ENCODE measurements at places on chromosomes 5 and 9. TPM values are rescaled to one million over a fixed set of nuclear protein-coding genes. Genes with fewer than 3 reads are reported as not detected.

GRCh38 chr9:129806061-129806460 lies 3.1 kb downstream of the TOR1B start:
- no peak for DNase-seq

DNA sequence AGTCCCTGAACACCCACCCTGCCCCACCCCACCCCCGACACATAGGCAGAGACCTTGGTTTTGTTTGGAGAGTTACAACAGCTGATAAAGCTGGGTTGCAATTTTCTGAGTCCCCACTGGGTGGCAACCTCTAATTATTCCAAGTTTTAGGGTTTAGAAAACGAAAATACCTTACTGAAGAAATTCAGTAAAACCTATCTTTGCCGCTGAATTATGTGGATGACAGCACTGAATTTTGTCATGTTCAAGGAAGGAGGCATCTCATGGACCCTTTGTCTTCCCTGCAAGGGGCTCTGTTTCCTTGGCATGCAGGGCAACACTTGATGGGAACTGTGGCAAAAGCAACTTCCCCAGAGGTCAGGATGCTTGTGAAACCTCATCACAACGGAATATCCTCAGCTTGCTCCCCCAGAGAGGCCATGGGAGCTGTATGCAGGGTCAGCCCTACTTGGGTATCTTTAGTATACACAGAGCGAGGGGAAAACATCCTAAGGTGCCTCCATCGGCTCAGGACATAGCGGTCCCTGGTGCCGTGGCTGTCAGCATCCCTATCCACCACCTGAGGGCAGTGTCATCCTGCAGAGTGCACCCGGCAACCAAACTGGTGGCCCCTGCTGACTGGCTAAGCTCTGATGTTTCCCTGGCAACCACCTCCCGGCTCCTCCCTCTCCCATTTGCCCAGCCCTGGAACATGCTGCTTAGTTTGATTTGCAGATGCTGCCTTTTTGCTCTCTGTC lies 123.1 kb downstream of the RXRA start:
- DNase-seq = peak; percentile 98

DNA sequence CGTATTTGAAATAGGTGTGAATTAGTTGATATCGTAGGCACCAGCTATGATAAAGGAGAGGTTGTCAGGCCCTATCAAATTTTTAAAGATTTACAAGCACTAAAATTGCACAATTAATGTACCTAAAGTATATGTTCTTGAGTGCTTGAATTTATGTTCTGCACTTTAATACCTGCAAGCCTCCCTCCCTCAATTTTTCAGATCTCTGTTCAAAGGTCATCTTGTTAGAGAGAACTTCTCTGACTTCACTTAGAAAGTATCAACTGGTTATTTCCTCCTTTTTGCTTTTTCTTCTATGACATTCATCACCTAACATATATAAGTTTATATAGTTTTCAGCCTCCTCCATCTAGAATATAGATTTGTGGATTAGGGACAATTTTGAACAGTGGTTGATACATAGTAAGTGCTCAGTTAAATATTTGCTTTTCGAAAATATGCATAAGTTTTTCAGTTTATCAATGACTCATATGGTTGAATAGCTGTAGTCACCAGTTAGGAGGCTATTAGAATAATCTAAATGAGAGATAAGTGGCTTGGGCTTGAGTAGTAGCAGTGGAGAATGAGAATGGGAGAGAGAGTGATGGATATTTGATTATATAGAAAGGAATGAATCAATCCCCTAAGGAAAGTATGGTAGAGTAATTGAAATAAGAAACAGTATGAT lies 37.3 kb downstream of the LOX start:
- no peak for DNase-seq

DNA sequence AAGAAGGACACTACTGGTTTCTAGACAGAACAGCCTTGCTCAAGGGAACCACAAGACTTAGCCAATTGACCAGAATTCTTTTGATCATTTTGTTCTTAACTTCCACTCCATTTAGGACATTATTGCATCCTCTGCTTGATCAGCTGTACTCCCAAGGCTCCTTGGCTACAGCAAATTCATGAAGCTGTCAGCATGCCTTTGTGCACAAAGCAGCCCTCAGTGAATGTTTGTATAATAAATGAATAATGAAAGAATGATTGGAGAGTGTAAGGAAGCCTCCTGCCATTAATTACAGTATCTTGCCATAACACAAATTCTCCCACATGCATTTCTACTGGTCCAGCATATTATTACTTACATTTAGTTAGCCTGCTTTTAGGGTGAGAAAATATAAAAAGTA lies 449.6 kb downstream of the SLCO4C1 start:
- no peak for DNase-seq

GRCh38 chr9:37453827-37454226 lies 11.4 kb downstream of the ZBTB5 start:
- no peak for DNase-seq

GRCh38 chr9:13878241-13878711 lies 435.7 kb downstream of the NFIB start:
- no peak for DNase-seq

- DNase-seq = no peak
These were observed 3.0 kb downstream of the NADK2 start for GRCh38 chr5:36238502-36239295.

DNA sequence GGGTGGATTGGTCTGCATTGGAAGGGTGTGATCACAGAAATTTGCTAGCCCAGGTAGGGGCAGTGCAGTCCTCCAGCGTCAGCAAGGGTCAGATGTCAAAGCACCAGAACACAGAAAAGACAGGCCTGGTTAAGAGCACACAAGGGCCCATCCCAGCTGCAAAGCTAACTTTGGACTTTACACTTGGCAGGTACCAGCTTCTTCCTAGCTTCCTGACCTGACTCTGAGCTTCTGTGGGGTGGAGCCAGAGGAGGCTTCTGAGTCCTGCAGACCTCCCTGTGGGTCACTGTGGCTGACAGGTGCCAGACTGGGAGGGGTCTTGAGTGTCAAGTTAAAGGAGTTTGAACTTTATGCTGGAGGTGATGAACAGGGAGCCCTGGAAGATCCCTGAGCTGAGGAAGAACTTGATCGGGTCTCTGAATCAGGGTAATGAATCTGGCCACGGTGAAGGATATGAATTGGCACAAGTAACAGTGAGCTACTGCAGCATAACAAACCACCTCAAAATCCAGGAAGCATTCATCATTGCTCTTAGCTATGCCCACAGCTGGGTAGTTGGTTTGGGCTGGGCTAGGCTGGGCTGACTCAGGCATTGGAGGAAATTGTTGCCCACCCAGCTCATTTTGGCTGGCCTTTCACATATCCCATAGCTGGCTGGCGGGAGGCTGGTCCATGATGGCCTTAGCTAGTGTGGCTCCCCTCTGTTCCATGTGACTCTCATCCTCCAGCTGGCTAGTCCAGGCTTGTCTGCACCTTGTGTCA lies 63.4 kb downstream of the BARX1 start:
- no peak for DNase-seq

DNA sequence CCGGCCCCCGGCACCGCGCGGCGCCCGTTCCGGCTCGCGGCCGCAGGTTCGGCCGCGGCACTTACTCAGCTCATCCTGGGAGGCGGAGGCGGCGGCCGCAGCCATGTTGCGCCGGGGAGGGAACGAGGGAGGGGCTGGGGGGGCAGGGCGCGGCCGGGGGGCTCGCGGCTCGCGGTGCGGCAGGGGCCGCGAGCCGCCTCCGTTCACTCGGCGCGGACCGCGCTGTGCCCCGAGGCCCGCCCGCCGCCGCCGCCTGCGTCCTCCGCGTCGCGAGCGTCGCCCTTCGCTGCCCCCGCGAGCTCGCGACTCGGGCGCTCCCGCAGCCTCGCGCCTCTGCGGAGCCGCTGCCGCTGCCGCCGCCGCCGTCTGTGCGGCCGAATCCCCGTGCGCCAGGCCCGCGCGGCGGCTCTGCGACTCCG lies 735 bp downstream of the ECPAS start:
- no peak for DNase-seq

DNA sequence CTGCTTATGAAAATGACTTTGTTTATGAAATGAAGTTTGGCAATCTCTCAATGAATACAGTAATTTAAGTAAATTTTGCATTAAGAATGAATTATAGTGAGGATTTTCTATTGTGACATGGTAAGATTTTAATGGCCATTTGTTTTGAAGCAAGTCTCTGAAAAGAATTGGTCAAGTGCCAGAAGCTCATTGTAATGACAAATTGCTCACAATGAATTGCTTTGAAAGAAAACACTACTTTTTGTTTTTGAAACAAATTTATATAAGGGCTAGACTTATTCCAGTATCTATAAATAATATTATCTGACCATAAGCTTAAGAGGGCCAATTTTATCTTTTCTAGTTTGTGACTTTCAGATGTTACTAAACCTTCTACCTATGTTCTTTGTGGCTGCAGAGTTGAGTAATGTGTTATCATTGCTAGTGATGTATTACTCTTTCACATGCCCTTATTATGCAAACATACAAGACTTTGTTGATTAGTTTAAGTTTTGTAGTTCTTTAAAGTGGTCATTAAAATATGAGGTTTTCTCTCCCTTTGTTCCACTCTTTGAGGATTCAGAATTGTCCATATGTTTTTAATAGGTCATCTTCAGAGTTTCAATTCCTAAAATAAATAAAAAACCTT lies 93.0 kb upstream of the ZNF608 start:
- DNase-seq = no peak

DNA sequence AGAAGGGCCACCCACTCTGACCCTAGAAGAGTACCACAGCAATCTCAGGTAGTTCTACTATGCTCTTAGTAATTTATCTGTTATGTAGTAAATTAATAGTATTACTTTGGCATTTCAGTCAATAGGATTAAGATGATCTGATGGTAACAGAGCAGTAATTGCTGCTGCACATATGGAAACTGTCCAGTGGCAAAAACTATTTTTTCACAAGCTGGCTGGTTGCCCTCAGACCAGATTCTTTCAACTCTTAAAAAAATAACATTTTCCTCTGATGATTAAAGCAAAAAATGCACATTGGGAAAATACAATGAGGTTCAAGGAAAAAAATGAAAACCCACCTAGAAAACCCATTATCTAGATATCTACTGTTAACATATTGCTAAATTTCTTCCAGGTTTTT lies 19.7 kb downstream of the GLRA1 start:
- no peak for DNase-seq

DNA sequence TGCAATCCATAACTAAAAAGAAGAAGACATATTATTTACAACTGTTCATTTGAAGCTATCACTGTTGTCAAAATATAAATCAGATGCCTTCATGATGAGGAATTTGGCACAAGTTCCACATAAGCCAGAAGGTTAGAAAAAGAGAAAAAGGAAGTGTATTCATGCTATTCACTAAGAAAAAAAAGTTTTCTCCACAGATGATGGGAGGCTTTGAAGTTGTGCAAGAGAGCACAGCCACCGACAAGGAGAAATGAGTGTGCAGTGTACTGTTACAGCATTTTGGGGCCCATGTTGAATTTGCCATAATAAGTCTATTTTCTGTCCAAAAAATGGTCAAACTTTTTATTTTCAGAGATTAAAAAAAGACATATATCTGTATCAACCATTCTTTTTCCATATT lies 32.9 kb upstream of the IFNK start:
- no peak for DNase-seq

DNA sequence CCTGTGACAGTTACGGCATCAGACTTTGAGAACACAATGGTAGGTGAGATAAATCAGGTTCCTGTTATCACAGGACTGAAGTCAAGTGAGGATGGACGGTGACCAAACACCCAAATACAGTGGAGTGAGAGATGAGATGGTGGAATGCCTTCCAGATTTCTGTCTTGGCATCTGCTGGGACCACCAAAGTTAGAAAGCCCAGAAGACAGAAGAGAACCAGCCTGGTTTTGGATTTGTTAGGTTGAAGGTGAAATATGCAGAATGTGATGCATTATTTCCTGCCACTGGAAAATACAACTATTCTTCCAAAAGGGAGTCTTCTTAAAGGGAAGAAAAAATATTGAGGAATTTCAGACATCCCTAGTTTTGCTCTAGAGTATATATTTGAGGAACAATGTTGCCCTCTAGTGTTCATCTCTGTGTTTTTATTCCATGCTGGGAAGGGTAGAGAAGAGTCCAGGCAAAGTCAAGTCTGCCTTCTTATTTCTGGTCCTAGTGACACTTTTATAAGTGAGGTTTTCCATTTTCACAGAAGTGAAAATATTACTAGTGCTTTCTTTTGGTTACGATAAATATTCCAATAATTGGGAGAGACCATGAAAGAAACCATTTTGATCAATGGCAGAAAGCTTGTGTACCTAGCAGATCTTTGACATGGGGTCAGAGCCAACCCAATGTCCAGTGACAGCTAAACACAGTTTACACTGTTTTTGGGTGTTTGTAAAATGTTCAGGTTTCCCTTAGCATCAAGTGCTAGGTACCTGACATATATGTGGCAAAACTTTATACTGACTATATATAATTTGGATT lies 142.3 kb upstream of the ANKH start:
- DNase-seq = peak; percentile 70

DNA sequence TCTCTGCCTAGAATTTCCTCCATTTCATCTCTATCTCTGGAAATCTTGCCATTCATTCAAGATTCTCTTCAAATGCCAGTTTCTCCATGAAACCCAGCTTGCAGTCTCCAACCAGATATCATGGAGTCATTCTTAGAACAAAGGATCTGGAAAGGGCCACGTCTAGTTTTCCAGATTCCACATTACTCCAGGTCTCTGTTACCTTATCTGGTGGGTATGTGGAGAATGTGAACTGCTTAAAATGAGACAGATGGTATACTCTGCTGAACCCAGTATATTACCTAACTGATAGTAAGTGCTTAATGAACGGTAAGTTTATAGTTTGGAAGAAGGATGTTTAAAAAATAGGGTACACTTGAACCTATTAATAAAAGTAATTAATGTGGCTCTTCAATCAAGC lies 52.3 kb upstream of the ZSWIM6 start:
- DNase-seq = no peak

DNA sequence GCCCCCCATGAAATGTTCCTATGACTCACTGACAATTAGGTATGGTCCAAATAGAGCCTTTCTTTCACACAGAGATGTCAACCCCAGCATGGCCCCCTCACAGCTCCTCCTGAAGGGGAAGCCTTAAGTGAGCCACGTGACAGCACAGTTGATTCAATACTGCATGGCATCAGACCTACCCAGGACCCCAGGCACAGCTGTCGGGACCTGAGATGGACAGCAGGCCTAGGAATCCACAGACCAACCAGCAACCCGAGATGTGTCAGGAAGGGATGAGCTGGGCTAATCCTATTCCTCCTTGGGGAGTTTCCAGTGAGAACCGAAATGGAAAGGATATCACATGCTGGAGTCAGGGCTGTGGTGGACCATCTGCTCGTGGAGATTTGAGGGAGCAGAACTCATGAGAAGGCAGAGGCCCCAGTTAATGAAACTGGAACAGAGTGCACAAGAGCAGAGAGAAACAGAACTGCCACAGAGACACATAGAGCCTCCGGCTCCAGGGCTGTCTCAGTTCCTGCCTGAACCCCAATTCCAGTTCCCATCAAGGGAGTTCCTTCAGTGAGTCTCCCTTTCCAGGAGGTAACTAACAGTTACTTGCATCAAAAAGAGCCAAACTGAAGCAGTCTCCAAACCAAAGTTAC lies 42.1 kb upstream of the SMIM23 start:
- no peak for DNase-seq

Gene PFN3
- not detected for total RNA-seq

Gene FABP6
- 1.5 TPM for total RNA-seq

Gene FOCAD
- 32.1 TPM for total RNA-seq

Gene THG1L
- total RNA-seq = 14.8 TPM
